ENCODE measurements at places on chromosomes 4 and X.

DNA sequence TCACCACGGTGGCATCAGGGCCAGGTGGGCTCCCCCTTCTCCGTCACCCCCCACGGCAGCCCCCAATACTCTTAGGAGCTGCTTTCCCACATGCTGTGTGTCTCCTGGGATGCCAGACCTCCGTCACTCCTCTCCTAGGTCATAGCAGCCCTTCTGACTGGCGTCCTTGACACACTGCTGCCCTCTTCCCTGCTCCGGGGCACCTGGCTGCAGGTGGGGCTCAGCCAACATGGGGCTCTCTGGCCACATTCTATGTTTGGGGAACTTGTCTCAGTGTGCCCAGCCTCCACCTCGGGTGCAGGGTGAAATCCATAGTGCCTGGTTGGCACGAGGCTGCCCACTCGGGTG, 13.8 kb downstream of the TMEM175 start:
- no peak for DNase-seq

DNA sequence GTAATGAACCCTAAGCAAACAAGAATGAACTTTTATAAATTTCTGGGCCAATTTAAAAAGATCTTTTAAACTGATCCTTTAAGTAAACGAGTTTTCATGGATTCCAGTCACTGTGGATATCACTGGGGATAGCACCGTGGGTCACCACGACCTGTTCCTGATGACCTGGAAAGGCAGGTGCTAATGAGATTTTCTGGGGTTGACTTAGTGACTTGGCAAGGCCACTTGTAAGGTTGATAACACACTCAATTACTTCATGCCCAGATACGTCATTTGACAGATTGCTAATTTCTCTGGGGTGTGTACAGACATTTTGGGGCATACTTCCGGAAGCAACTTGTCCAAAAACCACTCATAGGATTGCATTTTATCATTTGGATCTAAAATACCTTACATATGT, 24.5 kb downstream of the PDLIM3 start:
- no peak for DNase-seq

DNA sequence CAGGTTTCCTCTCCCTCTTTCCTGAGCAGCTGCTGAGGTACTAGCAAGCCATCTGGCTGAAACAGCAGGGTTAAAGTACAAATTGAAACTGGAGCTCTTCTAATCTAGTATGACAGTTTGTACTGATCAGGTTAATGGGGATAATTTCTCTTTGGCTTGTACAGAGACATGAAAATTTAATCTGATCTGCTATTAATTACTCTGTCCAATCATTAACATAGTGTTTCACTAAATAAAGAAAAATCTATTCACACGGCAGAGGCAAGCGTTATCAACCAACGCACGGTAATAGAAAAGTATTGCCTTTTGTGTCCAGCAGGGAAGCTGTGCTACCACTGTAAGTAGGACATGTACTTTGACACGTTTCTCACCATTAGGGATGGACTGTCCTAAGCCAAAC, 71.1 kb downstream of the IGSF1 start:
- no peak for DNase-seq

DNA sequence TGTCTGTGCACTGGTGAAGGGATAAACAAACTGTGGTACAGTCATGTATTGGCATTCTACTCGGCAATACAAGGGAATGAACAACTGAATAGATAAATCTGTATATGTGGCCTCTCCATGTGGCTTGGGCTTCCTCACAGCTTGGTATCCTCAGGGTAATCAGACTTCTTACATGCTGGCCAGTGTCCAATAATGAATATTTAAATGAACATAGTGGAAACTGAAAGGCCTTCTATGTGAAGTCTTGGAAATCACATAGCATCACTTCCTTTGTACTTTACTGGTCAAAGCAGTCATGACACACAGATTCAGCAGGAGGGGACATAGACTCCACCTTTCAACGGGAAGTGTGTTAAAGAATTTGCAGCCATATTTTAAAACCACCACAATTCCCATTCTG, 33.4 kb upstream of the GPR101 start:
- DNase-seq = no peak

- no peak for DNase-seq
Measured at GRCh38 chr4:56007154-56007553, 58.4 kb downstream of the CEP135 start.

- DNase-seq = no peak
Measured at GRCh38 chr4:76658231-76659102, 223.4 kb downstream of the SHROOM3 start.
